ENCODE measurements at places on chromosomes 5 and 9.

DNA sequence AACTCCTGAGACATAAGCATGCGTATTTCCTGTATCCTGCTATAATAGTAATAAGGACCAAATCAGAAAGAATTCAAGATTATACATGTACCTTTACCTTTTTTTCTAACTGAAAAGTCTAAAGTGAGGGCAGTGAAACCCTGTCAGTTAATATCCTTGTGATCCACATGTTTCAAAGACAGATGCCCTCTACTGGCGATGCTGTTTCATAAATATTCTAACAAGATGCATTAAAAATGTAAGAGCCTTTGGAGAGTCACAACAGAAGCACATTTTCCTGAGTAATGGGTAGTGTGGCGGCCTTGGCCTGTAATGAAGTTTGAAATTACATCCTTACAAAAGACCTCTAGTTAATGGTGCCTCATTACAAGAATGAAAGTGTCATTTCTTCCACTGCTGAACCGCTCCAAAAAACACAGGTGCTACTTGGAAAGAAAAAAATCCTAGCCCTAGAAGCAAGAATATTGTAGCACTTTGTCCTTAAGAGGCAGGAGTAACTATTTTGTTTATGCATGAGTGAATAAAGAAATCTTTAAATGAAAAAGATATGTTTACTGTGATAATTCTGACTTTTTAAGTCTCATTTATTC lies 232.6 kb downstream of the EPB41L4A start:
- DNase-seq, result peak; percentile 24

- DNase-seq, result no peak
Measured at GRCh38 chr5:94538260-94538659, 80.1 kb downstream of the KIAA0825 start.

DNA sequence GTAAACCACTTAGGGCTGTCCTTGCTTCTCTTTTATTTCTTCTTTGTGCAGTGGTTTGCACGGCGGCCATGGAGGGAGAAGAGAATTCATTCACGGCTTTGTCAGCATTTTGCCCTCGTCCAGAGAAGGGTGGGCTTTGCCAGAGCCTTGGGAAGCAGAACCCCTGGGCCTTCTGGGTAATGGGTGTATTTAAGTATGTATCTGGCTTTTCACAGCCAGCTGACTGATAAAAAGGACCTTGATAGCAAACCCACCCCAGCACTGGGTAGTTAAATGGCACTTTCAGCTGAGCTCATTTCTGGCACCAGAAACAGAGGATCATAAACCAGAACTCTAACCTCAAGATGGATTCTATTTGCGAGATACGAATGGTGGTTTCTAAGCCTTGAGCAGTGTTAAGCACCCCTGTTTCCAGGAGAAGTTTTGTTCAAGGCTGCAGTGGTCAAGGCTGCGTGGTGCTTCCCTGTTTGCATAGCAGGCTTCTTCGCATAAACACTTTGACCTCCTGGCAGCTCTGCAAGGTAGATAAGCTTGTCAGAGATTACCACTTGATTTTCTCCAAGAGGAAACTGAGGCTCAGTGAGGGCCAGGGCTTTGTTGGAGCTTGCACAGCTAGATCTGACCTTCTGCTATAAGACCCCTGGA lies 441.6 kb upstream of the KLF4 start:
- DNase-seq, result no peak

DNA sequence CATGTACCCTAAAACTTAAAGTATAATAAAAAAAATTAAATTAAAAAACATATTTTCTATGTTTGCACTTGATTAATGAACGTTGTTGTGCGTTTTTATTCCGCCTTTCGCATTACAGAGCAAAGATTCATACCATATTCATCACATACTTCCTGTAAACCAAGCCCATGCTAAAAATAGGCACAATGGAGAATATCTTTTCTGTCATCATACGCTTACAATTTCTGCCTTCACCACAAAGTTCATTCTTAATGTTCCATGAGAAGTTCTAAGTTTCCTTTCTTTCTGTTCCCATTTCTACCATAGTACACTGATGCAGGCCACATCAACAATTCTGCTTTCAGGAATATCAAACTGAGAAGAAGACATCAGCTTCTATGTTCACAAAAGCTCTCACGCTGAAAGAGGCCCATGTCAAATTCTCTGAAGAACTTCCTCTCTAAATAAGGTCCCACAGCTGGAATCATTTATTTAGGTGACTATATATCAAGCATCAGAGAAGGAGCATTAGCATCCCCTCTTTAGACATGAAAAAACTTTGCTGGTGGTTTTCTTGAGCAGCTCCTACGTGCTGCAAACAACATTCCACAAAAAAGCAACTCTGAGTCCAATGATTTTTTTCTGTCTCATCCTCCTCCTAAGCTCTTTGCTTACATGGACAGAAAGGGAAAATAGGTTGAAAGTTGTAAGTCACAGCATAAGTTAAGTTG lies 456.4 kb downstream of the CDH10 start:
- no peak for DNase-seq

DNA sequence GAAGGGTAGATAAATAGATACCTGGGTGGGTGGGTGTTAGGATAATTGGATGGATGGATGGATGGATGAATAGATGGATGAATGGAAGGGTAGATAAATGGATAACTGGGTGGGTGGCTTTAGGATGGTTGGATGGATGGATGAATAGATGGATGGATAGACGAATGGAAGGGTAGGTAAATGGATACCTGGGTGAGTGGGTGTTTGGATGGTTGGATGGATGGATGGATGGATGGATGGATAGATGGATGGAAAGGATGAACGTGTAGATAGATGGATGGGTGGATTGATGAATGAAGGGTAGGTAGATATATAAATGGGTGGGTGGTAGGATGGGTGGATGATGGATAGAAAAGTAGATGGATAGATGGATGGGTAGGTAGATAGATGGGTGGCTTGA lies 59.8 kb upstream of the RXRA start:
- no peak for DNase-seq

Measured in CD4-positive, alpha-beta T cell treated with Interleukin-17A for 1 hour (primary cell).